Right lobe of liver (tissue), 6 donors: ENCODE measurements at places on chromosomes 5 and 9.

GRCh38 chr9:6829027-6829426 lies 71.3 kb downstream of the KDM4C start:
- no peak for DNase-seq

- no peak for DNase-seq
Measured at GRCh38 chr9:120368799-120369198, 211.2 kb downstream of the CDK5RAP2 start.

DNA sequence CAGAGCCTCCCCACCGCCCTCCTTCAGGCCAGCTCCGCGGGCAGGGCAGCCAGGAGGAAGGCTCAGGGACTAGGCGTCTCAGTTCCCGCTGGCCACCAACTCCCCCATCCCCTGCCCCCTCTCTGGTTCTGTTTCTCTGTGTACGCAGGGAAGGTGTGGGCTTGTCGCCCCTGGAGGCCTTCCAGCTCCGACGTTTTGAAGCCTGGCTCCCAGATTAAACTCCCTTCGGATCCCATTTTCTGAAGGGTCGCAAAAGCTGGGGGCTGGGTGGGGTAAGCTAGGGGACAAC lies 346 bp downstream of the ATOX1 start:
- DNase-seq, result peak; percentile 43

DNA sequence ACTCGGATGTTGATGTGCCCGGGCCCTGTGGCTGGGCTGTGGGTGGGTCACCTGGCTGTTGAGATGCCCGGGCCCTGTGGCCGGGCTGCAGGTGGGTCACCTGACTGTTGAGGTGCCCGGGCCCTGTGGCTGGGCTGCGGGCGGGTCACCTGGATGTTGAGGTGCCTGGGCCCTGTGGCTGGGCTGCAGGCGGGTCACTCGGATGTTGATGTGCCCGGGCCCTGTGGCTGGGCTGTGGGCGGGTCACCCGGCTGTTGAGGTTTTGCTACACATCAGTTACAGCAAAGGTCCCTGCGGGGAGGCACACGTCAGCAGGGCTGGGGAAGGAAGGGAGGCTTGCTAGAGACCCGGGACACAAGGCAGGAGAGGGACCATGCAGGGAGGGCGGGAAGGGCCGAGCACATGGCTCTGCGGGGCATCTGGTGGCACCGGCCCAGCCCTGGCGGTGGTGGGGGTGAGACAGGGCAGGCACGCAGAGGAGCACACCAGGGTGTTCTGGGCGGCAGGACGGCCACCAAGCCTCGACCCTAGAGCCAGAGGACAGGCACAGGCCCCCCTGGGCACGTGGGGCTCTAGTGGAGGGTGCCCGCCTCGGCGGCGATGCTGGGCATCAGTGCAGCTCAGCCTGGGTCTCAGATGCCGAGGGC lies 35.4 kb downstream of the PNPLA7 start:
- no peak for DNase-seq

DNA sequence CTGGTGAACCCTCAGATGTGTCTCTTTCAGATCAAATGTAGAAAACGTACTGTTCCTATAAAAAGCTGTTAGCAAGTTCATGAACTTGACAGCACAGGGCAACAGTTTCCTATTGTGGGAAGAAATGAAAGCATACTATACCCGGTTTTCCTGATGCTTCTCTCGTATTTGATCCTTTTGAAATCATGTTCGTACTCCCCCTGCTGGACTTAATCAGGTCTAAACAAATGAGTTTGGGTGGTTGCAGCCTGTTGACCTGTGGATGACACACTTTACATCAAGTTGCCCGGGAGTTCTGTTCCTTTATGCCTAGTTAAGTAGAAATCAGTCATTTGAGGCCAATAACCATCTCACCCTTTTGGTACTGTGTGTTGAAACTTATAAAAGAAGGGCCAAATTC lies 1992.3 kb downstream of the MAT2B start:
- DNase-seq, result no peak

DNA sequence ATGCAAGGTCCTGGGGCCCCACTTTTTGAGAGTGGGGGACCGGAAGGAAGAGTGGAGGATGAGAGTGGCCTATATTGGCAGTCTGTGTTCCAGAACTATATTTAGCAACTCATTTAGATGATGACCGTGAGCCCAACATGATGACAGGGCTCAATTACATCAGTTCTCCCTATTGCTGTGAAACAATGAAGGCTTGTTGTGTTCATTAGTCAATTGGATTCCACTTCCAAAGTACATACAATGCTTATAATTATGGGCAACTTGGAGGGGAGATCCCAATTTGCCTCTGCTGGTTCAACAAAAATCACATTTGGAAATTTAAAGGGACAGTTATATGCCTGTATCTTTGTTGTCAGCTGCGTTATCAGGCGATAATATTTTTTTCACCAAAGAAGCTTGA lies 91.1 kb downstream of the TARS1 start:
- no peak for DNase-seq

- no peak for DNase-seq
Measured at GRCh38 chr5:171484460-171484899, 65.0 kb downstream of the FGF18 start.

DNA sequence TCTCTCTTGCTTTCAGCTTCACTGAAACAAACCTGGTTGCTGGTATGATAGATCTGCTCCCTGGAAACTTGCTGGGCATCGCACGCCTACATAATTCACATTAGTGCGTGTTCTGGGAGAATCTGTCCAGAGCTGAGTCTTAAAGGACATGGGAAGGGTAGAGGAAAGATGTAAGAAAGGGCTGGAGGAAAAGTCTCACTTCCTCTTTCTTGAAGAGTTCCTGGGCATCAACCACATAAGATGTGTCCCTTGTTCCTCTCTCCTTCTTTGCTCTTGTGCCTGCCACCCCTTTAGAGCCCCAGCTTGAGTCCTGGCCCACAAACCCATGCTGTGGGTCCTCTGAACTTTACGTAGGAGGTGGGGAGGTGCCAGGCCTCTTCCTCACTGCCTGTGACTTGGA lies 205.3 kb upstream of the PANK3 start:
- DNase-seq, result no peak

- peak; percentile 35 for DNase-seq
Measured at GRCh38 chr9:110874963-110875674, 163.2 kb downstream of the LPAR1 start.

GRCh38 chr9:38289236-38289865 lies 103.2 kb upstream of the ALDH1B1 start:
- no peak for DNase-seq

DNA sequence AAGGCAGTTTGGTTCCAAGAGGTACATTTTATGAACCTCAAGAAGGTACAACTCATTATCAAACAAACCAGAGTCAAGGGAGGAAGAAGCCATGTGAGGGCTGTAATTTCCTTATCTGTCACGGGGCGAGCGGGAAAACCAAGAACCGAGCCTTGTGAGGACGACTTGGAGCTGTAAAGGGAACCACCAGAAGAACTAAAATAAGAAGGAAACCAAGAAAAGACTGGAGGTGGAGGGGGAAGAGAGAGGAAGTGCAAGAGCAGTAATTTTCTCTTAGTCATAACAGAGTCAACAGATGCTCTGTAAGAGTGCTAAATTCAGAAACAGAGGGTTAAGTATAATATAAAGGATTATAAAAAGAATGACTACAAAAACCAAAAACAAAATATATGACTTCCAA lies 127.1 kb downstream of the DIRAS2 start:
- DNase-seq, result no peak

DNA sequence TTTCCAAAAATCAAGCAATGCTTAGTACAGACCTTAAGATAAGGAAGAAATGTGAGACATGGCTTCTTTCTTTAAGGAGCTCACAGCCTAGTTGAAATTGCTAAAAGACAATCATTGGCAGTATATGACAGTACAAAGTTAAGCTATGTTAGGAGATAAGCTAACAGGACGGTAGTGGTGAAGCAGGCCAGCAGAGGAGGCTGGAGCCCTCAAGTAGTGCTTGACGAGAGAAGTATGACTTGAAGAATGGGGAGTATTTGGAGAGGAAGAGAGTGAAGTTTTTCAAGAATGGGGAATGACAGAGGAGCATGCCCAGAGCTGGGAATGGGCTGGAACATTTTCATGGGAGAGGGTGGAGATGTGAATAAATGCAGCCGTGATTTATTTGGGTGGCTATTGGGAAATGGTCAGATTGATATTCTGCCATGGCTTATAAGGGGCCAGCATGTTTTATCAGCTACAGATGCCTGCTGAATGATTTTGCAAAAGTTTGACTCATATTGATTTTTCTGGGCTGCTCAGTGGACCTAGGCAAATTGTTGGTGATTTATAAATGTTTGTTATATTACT lies 43.7 kb downstream of the LURAP1L start:
- peak; percentile 49 for DNase-seq

DNA sequence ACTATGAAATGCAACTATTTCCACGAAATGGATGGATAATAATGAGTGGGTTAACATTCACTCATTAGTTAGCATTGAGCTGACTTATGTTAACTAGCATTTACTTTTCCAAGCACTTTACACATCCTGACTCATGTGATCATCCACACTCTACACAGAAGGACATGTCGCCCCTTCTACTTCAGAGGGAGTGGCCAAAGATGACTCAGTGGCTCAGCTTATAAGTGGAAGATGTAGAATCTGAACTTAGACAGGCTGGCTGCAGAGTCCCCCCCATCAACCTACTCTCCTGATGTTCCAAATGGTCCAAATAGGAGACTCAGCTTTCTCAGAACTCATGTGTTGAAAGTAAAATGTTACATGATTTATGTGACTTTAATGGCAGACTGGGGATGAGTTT lies 146.0 kb downstream of the ADCY2 start:
- DNase-seq, result no peak

GRCh38 chr9:98550206-98550820 lies 158.4 kb downstream of the GABBR2 start:
- no peak for DNase-seq

- DNase-seq, result peak; percentile 28
Measured at GRCh38 chr9:34513567-34514214, 9.1 kb downstream of the ENHO start.

- no peak for DNase-seq
Measured at GRCh38 chr5:32110111-32110696, 63.9 kb downstream of the GOLPH3 start.

DNA sequence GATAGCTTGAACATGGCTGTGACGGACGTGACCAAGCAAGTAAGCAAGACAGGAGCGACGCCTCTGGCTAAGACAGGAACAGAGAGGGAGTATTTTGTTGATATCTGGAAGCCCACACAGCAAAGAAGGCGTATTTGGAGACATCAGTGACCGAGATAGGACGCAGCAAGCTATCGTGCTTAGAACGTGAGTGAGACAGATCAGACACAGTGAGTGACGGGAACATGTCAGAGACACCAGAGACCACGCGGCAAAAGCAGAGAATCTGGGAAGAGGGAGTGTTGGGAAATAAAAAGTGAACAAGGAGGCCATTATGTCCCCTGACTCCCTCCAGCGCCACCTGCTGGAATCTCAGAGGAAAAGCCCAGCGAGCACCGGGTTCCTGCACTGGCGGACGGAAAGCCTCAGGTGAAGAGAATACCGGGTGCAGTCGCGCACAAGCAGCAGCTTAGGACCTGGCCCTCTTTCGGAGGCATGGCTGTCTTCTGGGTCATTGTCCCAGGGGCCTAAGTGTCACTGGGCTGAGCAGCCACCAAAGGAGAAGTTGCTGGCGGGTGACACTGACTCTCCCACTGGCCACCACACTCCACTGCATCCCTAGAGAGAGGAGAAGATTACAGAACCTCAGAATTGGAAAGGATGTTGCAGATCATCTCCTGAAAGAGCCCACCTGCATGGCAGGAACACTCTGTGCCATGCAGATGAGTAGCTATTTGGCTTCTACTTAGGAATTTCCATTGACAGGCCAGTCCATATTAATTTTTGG lies 99.1 kb downstream of the FBXO38 start:
- peak; percentile 55 for DNase-seq

DNA sequence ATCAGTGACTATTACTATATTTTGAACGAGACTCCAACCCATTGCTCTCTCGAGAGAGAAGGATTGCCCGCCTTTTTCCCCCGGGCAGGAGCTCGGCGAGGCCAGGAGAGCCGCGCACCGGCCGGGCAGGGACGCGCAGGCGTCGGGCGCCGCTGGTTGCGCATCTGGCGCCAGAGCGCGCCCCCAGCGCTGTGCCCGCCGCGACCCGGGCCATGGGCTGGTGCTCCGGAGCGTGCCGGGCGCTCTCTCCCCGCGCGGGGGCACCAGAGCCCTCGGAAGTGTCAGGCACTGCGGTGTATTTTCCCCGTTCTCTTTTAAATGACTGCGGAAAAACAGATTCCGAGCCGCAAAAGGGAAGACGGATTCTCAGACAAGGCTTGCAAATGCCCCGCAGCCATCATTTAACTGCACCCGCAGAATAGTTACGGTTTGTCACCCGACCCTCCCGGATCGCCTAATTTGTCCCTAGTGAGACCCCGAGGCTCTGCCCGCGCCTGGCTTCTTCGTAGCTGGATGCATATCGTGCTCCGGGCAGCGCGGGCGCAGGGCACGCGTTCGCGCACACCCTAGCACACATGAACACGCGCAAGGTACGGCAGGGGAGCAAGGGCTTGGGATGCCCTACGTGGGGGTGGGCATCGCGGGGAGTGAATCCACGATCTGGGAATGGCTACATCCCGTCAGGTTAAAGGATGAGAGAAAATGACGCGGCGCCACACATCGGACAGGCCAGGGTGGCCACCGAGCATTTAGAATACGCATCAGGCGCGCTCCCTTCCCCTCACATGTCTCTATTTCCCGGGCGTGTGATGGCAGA lies 1.1 kb upstream of the NTRK2 start:
- DNase-seq, result no peak

GRCh38 chr5:170028124-170028523 lies 47.8 kb upstream of the INSYN2B start:
- DNase-seq, result no peak

- no peak for DNase-seq
Measured at GRCh38 chr5:174424219-174425053, 299.9 kb upstream of the MSX2 start.

GRCh38 chr5:138610918-138611677 lies 35.9 kb upstream of the HSPA9 start:
- no peak for DNase-seq

- DNase-seq, result no peak
Measured at GRCh38 chr9:137000177-137000930, 4.0 kb upstream of the CLIC3 start.

DNA sequence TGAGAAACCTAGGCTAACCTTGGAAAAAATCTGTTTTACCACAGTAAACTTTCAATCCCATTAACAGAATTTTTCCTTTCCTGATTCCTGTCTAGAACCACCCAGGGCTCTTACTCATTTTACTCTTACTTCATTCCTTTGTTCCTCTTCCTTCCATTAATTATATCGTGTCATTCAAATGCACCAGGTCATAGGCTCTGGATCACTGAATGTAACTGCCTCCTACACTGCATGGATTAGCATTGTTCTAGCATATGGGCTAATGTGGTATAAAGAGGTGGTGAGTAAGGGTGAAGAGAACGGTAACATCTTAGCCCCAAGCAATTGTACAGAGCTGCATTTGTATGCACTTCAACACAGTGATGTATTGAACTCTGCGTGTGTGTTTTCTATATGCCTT lies 49.5 kb upstream of the SPINK5 start:
- DNase-seq, result no peak

DNA sequence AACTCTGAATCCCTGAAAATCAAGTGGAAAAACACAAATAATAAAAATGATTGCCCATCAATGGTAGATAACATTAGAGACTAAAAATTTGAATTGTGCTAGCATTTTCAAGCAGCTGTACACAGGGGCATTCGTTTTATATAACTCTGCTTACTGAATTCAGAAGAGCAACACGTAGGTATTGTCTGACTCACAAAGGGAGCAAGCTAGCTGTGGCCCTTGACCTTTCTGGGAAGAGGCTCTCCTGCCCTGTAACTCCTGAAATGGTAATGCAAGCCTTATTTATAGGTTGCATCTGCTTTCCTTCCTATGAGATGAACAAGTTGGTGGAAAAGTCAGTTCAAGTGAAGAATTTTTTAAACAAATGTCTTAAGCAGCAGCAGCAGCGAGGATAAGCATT lies 218.7 kb upstream of the EFNA5 start:
- no peak for DNase-seq

- DNase-seq, result no peak
Measured at GRCh38 chr9:19934301-19934871, 145.5 kb upstream of the SLC24A2 start.
